GDM1 (cell line): ENCODE measurements at places on chromosomes 7 and 10.
A peak's percentile ranks its signal among the peaks of the same experiment; 100 is the strongest.

DNA sequence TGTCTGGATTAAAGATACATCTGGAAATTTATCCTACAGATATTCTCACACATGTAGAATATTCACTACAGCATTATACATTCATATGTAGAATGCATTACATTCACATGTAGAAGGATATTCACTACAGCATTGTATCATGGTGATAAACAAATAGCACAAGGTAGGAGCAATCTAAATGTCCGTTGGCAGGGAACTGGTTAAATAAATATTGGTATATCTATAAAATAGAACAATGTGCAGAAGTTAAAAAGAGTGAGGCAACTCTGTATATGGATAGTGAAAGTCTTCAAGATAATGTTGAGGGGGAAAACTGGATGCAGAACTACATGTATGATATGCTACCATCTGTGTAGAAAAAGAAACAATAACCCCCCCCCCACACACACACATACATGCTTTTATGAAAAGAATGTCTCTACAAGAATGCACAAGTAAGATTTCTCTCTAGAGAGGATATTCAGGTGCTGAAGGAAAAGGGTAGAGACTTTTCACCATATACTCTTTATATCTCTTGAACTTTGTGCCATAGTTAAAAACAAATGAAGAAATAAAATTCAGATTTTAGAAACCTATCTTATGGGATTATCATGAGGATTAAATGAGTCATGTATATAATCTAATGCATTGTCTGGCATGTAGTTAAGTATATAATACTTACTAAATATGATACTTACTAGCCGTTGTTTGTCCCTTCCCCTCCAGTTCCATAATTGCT lies 86.0 kb upstream of the STRIP2 start:
- no peak for DNase-seq

DNA sequence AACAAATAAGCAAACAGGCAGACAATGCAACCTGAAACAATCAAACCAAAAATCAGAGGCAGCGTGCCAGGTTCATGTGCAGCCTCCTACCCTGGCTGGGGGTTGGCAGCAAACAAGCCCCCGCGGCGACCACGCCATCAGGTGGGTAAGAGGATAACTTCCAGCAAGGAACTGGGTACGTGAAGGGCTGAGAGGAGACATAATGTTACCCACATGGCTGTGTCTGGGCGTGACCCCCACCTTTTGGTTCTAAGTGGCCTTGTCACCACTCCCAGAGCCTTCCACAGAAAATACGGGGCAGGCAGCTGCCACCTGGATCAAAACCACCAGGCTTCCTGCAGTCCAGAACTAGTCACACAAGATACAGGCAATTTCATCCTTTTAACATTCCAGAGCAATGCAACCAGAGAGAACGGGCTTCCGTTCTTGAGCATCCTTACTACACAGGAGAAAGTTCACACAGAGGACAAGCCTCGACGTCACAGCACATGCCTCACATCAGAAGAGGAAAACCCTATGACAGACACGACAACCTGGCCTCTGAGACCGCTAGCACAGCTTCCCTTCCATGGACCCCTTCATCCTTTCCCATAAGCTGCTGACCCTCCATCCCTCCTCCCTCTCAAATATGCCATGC lies 171.0 kb downstream of the GRID1 start:
- no peak for DNase-seq

DNA sequence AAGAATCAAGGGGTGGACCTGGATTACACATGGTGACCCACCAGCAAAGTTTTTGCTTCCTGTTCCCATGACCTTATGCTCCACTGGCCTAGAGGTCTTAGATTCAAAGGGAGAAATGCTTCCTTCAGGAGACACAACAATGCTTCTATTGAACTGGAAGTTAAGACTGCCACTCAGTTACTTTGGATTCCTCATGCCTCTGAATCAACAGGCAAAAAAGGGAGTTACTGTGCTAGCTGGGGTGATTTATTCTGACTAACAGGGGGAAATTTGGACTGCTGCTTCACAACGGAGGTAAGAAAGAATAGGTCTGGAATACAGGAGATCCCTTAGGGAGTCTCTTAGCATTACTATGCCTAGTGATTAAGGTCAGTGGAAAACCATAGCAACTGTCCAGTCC lies 10.3 kb downstream of the TMEM229A start:
- DNase-seq, result no peak

- no peak for DNase-seq
These were observed 1236.0 kb upstream of the CELF2 start for GRCh38 chr10:9781666-9782065.

GRCh38 chr10:77555591-77556212 lies 81.9 kb downstream of the KCNMA1 start:
- no peak for DNase-seq

- DNase-seq, result no peak
These were observed 11.5 kb downstream of the LIPJ start for GRCh38 chr10:88598055-88598454.

- DNase-seq, result no peak
These were observed 12.6 kb downstream of the DHX32 start for GRCh38 chr10:125868372-125868975.

GRCh38 chr7:7799138-7799537 lies 80.7 kb upstream of the RPA3 start:
- no peak for DNase-seq

DNA sequence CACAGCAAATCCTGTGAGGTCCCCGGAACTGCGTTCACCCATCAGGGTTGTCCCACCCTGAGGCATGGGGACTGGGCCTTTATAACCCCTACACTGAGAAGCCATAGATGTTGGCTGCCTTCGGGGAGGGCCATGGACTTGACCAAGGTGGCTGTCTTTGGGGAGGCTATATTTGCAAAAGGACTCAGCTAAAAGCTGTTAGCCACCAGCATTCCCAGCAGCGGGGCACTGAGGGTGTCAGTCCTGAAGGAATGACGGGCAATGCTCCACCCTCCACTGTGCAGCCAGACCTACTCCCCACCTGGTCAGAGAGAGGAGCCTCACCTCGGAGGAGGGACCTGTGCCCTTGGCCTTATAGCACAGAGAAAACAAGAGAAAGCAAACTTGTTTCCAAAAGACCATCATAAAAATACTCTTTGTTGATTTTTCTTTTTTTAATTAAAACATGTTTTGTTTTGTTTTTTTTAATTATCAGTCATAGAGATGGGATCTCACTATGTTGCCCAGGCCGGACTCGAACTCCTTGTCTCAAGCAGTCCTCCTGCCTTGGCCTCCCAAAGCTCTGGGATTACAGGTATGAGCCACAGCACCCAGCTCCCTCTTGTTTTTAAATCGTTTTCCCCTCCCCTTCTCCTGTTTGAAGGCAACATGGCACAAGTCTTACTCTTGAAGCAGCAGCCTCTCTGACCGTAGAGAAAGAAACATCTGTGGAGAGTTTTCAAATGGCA lies 26.7 kb upstream of the CUX1 start:
- DNase-seq, result no peak

GRCh38 chr10:22833781-22834180 lies 94.1 kb upstream of the ARMC3 start:
- DNase-seq, result no peak

- no peak for DNase-seq
These were observed 189.2 kb downstream of the C7orf25 start for GRCh38 chr7:42722716-42723115.

GRCh38 chr10:59674215-59674836 lies 35.3 kb downstream of the SLC16A9 start:
- DNase-seq, result no peak

GRCh38 chr10:35821339-35821911 lies 179.3 kb upstream of the FZD8 start:
- peak; percentile 14 for DNase-seq

DNA sequence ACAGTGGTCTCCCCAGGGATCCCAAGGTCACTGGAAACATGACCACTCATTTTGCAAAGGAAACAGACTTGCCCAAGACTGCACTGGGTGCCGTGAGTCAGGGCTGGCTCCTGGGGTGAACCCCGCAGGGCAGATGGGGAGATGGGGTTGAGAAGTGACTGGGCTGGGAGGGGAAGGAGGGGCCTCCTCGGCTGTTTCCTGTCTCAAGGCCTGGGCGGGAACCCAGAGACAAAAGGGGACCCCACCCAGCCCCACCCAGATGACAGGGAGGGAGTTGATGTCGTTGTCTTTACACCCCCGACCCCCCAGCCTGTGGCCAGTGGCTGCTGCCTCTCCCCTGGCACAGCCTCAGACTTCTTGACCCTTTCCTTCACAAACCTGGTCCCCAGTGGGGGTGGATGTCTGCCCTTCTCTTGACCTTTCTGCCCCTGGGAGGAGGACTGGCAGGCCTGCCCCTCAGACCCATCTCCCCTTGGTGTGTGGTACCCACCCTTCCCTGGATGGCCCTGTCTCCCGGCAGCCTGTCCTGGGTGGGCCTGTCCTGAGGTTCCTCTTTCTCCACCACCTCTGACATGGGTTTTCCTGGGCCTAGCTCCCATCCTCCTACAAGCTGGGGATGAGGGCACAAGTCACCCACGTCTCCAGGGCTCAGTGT lies 1.4 kb downstream of the MYO1G start:
- no peak for DNase-seq

GRCh38 chr7:122675011-122675410 lies 23.9 kb downstream of the RNF133 start:
- DNase-seq, result no peak

GRCh38 chr10:124332426-124332825 lies 86.3 kb downstream of the OAT start:
- no peak for DNase-seq

DNA sequence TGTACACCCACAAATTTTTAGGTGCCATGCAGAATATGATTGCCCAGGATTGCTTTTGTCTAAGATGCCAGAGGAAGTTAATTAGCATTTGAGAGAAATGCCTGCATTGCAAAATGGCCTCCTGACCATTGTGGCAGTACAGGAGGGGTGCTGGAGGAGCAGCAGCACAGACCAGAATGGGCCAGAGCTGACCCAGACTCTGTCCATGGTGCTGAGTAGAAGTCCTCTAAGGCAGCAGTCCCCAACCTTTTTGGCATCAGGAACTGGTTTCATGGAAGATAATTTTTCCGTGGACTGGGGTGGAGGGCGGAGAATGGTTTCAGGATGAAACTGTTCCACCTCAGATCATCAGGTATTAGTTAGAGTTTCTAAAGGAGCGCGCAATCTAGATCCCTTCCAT lies 217.8 kb upstream of the AGK start:
- DNase-seq, result no peak

DNA sequence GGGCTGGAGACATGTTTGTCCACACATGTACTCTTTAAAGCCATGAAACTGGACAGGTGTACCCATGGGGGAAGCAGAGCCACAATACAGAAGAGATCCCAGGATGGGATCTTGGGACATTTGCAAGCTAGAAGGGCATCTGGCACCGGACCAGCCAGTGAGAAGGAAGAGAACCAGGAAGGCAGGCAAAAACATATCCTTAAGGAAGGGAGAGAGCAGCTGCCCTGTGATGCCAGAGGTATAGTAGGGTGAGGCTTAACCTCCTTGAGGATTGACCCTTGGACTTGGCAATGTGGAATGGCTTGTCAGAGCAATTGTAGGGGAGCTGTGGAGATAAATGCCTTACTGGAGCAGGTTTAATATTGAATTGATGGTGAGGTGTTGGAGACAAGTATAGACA lies 17.9 kb upstream of the SUV39H2 start:
- DNase-seq, result no peak

GRCh38 chr7:113561446-113561845 lies 357.4 kb downstream of the PPP1R3A start:
- no peak for DNase-seq

GRCh38 chr7:39433550-39433949 lies 132.7 kb upstream of the YAE1 start:
- DNase-seq, result no peak

GRCh38 chr7:28076423-28077200 lies 104.0 kb downstream of the JAZF1 start:
- no peak for DNase-seq

GRCh38 chr10:44975431-44976331 lies 2.9 kb downstream of the DEPP1 start:
- no peak for DNase-seq
